ENCODE measurements at places on chromosomes 4 and X. TPM values are rescaled to one million over a fixed set of nuclear protein-coding genes. Genes with fewer than 3 reads are reported as not detected.

Gene CFAP299
- total RNA-seq: 1.7 TPM

Gene NPY2R
- not detected for total RNA-seq

Gene SLC10A6
- not detected for total RNA-seq

Gene S100G
- total RNA-seq: not detected

Gene FGF2
- 40.9 TPM for total RNA-seq

Gene MAGED4
- 38.1 TPM for total RNA-seq

Gene ZCCHC18
- total RNA-seq: 2.0 TPM

Gene TMPRSS11E
- total RNA-seq: 0.12 TPM

Gene CT45A10
- not detected for total RNA-seq

Gene HCFC1
- total RNA-seq: 14.6 TPM

Gene POU4F2
- total RNA-seq: not detected

Gene CT45A3
- total RNA-seq: not detected

Gene RHOXF2B
- total RNA-seq: not detected

Gene RNF113A
- total RNA-seq: 21.5 TPM

Gene HEPH
- 19.0 TPM for total RNA-seq

Gene MAGEB1
- total RNA-seq: not detected

Gene TMEM35A
- total RNA-seq: 3.8 TPM

Gene CD38
- not detected for total RNA-seq

Gene IQCM
- not detected for total RNA-seq

Gene CWH43
- total RNA-seq: 0.12 TPM

Gene P2RY4
- not detected for total RNA-seq

Gene NLGN4X
- not detected for total RNA-seq

Gene IL15
- 5.0 TPM for total RNA-seq

Gene WDR45
- total RNA-seq: 39.6 TPM

Gene BTC
- 0.25 TPM for total RNA-seq

Gene HTR2C
- total RNA-seq: under 0.01 TPM

Gene ZCCHC12
- total RNA-seq: 0.12 TPM

Gene VCX3A
- not detected for total RNA-seq

Gene MGARP
- total RNA-seq: 3.1 TPM

Gene AWAT2
- not detected for total RNA-seq

Gene LRCH2
- 15.8 TPM for total RNA-seq

Gene UGT2B17
- not detected for total RNA-seq

Gene YIPF7
- not detected for total RNA-seq

Gene AMOT
- 3.9 TPM for total RNA-seq

Gene PSAPL1
- total RNA-seq: not detected

Gene FAM47A
- not detected for total RNA-seq

Gene SPRY1
- total RNA-seq: 1.9 TPM

Gene MAOA
- 5.5 TPM for total RNA-seq

Gene MAML3
- 2.1 TPM for total RNA-seq

Gene MAGEA2
- not detected for total RNA-seq

Gene PRDM8
- total RNA-seq: 10.1 TPM

Gene GC
- not detected for total RNA-seq

Gene ITGB1BP2
- 1.00 TPM for total RNA-seq

Gene SLITRK2
- under 0.01 TPM for total RNA-seq

Gene CT47B1
- not detected for total RNA-seq

Gene PRDM5
- total RNA-seq: 25.0 TPM

Gene TEX13C
- not detected for total RNA-seq

Gene CXCL1
- total RNA-seq: 2.9 TPM

Gene PRRG3
- 1.2 TPM for total RNA-seq

Gene RAI2
- total RNA-seq: 0.66 TPM

Gene PAK3
- 2.9 TPM for total RNA-seq

Gene PLP1
- under 0.01 TPM for total RNA-seq
